ENCODE measurements at places on chromosomes 1 and 21. TPM values are rescaled to one million over a fixed set of nuclear protein-coding genes. Genes with fewer than 3 reads are reported as not detected.

Gene POGZ
- 30.8 TPM for polyA plus RNA-seq

DNA sequence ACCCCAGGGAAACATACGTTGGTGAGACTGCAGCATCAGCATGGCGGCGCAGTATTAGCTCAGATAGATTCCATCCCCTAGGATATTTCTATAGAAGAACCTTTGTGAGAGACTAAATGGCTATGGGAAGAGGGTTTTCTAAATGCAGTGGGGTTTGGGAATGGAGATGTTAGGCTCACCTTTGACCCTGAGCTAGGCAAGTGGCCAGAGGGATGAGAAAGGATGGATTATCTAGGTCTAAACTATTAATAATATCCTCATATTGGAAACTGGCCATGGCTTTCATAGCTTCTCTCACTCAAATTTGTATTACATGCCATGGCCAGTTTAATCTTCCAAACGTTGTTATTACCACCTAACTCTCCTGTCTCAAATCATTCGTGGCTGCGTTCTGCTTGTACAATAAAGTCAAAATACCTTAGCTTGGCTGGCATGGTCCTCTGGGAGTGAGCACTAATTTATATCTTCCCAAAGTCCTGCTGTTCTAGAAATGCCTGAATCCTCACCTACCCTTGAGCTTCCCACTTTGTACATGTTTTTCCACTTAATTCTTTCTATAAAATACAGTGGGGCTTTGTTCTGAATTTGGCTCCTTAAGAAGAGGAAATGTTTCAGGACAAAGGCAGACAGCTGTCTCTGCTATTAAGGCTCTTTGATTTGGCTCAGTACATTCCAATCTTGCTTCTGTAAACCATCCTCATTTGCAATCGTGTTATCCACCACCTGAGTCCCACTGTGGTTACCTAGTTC, 31.0 kb upstream of the COG2 start:
- no peak for DNase-seq

- no peak for DNase-seq
Observed at GRCh38 chr1:187313115-187313514, 484.4 kb downstream of the PLA2G4A start.

DNA sequence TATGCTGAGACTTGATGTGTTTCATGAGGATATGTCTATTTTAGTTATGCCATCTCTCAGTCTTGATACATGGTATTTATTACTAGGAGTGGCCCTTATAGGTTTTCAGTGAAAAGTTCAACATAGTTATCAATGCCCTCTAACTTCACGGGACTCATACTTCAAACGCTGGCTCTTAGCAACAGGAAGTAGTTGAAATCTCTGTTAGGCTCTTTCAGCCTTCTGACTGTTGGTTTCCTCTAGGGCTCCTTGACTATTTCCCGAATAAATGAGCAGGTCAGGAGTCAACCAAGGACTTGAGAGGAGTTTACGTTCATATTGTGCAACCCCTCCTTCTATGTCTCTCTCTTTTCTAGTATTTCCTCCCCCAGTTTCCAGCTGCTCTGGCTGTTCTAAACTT, 141.8 kb downstream of the RGS7 start:
- no peak for DNase-seq

DNA sequence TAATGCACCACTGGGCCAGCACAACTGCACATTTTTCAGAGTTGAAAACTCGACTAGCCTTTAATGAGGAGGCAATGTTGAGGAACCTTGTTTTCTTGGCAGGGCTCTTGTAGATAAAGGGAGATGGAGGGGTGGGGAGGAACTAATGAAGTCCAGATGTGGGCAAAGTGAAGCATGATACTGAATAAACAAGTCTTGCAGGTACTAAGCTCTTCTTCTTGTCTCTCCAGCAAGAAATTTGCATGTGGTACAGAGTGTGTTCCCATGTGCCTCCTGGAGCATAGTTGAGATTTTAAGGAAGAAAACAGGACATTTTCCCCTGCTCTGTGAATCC, 47.0 kb downstream of the PLPP3 start:
- no peak for DNase-seq

GRCh38 chr1:235938709-235939479, 72.2 kb upstream of the LYST start:
- DNase-seq, result no peak

GRCh38 chr1:57252597-57253294, 171.1 kb downstream of the DAB1 start:
- peak; percentile 29 for DNase-seq

Data from cardiac muscle cell (in vitro differentiated cells and primary cell).